GM12864 (cell line): ENCODE measurements at places on chromosomes 5 and 9.

GRCh38 chr5:129963359-129963758 lies 59.1 kb downstream of the CHSY3 start:
- DNase-seq, result no peak

DNA sequence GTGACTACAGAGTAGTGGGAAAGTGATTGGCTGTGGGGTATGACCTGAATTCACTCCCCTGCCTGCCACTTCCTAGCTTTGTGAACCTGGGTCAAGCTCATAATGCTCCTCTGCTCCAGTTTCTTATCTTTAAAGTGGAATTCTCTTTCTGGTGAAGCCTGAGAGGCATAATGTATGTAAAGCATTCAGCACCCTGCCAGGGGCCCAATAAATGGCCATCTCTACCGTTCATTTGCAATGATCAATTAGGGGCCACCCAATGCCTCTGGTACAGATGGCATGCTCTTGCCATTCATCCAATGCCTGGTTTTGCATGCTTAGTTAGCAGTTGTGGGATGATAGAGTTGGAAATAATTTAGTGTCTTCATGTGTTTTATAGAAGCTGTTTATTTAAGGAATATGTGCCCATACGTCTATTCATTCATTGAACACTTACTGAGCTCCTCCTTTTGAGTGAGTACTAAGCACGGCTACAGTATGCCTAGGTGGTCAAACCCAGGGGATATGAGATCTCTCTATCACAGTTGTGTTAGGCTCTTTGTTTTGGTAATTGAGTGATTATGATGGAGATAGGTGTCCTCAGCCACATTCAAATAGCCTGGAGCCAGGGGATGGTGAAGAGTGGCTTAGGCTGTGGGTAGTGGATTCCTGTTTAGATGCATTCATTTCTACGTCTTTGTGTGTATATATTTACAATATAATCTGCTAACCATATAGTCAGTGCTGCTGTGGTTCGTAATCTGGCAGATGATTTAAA lies 15.3 kb downstream of the ZNF462 start:
- no peak for DNase-seq

GRCh38 chr9:76591256-76591950 lies 132.4 kb downstream of the GCNT1 start:
- no peak for DNase-seq

DNA sequence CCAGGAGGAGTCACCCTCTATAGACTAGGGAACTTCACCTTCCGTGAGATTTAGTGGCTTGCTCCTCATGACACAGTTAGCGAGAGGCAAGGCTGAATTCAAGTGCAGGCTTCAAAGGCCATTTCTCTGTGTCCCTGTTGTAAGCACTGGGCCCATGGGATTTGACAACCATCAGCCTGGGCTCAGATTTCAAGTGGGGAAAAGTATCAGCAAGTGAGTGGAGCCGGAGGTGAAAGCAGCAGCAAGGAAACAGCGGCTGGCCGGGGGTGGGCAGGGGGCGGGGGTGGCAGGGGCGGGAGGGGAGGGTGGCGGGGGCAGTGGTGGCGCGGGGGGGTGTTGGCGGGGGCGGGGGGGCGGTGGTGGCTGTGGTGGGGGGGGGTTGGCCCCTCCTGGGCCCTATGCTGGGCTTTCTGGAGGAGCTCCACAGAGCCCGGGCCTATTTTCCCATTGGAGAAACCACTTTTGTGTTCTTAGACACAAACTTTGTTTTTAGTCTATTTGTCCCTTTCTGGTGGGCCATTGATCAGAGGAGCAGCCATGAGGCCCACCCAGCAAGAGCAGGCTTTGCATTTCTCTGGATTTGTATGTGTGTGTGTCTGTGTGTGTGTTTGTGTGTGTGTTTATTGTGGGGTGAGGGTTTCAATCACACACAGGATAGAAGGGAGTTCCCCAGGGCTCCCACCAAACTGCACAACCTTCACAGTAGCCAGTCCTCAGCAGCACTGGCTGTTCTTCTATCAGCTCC lies 165.4 kb upstream of the RAI14 start:
- no peak for DNase-seq

GRCh38 chr9:5452286-5452609 lies 1.9 kb downstream of the CD274 start:
- no peak for DNase-seq

GRCh38 chr5:25944786-25945185 lies 1093.6 kb downstream of the CDH9 start:
- no peak for DNase-seq

- DNase-seq, result no peak
Measured at GRCh38 chr9:129027685-129028191, 393 bp downstream of the SH3GLB2 start.

DNA sequence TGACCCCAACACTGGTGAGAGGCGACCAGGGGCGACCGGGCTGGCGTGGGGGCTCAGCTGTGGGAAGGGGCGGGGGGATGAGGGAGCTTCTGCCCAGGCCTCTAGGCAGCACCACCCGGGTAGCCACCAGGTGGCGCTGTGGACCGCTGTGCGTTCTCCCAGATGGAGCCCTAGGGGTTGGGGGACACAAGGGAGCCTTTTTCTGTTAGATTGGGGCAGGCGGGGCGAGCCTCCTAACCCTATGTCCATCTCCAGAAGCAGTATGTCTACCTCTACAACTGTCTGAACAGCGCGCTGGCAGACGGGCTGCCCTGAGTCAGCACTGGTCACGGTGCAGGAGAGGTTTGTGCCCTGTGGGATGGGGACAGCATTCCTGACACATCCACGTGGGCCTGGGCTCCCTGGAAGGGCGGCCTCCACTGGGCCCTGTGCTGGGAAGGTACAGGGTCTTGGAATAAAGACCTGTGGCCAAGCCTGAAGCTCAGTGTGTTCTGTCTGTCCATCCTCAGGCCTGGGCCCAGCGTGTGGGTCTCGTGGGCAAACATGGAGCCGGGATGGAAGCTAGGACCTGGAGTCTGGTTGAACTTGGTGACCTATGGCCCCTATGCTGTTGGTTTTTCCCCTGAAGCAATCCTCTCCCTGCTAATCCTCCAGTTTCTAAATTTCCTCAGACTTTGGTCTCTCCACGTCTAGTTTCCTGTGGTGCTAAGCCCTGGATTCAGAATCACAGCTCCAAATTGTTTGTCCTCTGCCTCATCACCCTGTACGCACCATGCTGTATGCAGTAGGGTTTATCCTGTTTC lies 23.1 kb upstream of the SPTLC1 start:
- no peak for DNase-seq

- DNase-seq, result no peak
Measured at GRCh38 chr5:2300861-2301574, 418.3 kb upstream of the IRX4 start.

DNA sequence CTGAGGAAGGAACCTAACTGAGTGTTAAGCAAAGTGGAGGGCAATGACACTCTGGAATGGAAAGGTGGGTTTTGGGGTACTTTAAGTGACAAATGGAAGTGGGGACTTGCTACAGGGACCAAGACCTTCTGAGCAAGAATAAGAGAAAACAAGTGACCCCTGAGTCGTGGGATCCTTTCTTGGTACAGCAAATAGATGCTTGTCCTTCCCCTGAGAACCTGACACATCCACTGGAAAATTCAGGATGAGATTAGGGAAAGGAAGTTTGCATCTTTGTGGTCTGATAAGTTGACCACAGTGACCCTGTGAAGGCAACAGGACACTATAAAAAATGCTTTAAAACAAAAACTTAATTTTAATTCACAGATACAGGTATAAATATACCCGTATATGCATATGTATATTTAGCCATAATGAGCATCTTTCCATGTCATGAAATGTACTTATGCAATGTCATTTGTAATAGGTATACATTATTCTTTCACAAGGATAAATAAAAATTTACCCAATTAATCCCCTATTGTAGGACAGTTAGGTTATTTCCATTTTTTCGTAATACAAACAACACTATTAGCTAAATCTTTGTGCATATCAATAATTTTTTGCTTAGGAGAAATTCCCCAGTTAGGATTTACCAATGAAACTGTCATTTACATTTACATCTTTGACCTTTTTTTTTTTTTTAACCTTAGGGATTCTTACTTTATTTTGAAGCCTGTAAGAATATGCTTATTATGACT lies 2.0 kb upstream of the IRF1 start:
- no peak for DNase-seq

GRCh38 chr9:22065431-22066200 lies 56.5 kb upstream of the CDKN2B start:
- no peak for DNase-seq

DNA sequence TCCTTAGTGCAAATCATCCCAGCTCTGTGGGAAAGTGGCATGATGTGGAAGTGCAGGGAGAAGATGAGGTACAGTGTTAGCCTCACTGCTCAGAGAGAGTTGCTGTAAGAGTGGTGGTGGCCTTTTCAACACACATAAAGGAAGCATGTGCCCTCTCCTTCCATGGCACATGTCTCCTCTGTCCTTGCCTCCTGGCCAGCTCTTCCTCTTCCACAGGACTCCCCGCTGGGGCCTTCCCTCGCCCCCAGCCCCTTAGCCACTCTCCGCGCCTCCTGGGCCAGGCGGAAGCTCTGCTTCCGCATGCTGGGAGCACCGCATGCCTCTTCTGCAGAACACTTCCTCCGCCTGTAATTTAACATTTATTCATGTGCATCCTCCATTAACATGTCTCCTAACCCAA lies 4.8 kb upstream of the KCNMB1 start:
- no peak for DNase-seq

DNA sequence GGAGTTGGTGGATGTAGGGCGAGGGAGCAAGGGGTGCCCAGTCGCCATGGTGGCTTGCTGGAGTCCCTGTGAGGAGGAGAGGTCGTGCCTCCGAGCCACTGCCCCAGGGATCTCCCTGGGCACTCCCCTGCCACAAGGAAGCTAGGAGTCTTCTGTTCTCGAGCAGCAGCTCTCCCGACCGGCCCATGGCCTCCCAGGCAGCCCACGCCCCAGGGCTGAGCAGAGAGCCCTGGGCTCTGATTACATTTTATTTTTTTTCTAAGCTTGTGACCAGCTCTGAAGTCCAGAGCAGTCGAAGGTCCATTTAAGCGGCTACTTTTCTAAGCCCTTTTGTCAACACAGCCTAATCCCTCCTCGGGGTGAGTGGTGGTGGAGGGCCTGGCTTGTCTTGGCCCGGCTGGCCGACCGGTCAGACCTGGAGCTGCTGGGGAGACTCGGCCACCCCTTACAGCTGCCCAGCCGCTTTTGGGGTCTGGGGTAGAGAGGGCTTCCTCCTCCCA lies 2.1 kb downstream of the RXRA start:
- no peak for DNase-seq

DNA sequence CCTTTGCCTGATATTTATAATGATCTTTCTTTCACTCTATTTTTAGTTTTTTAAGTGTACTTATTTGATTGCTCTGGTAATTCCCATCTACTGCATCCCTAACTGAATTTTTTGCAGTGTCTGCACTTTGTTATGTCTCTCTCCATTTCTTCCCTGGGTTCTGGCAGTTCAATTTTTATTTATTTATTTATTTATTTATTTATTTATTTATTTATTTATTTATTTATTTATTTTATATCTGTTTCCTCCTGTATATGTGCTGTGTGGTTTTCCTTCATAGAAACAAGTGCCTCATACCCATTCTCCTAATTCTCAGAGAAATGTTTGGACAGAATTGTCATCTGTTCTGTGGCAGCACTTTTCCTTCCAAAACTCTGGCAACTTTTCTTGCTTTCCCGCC lies 2370.8 kb upstream of the WWC1 start:
- DNase-seq, result no peak

- DNase-seq, result no peak
Measured at GRCh38 chr9:115594557-115594956, 476.6 kb upstream of the TNC start.

DNA sequence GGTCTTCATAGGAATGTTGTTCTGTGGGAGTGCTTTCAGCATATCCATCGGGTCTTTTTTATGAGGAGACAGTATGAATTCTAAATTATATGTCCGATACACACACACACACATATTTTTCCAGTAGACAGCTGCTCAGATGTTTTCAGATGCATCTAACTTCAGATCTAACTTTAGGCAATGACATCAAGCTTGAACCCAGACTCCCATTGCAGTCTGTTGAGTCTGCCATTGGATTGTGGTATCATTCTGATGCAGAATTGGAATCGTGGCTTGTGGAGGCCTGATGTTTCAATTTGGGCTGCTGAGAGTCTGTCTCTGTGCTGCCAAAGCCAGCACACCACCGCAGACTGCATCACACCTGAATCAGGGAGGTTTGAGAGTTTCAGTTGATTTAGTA lies 376.4 kb downstream of the OSTF1 start:
- DNase-seq, result no peak
